ENCODE measurements at places on chromosomes 5 and 9.

- DNase-seq: no peak
- H3K4me3 ChIP-seq: peak overlapping the region; percentile 29
- H3K27ac ChIP-seq: peak overlapping the region; percentile 60
- H3K36me3 ChIP-seq: no peaks in the 10 kb centered on the region
Measured at GRCh38 chr9:87148331-87149104, 201.2 kb upstream of the GAS1 start.

DNA sequence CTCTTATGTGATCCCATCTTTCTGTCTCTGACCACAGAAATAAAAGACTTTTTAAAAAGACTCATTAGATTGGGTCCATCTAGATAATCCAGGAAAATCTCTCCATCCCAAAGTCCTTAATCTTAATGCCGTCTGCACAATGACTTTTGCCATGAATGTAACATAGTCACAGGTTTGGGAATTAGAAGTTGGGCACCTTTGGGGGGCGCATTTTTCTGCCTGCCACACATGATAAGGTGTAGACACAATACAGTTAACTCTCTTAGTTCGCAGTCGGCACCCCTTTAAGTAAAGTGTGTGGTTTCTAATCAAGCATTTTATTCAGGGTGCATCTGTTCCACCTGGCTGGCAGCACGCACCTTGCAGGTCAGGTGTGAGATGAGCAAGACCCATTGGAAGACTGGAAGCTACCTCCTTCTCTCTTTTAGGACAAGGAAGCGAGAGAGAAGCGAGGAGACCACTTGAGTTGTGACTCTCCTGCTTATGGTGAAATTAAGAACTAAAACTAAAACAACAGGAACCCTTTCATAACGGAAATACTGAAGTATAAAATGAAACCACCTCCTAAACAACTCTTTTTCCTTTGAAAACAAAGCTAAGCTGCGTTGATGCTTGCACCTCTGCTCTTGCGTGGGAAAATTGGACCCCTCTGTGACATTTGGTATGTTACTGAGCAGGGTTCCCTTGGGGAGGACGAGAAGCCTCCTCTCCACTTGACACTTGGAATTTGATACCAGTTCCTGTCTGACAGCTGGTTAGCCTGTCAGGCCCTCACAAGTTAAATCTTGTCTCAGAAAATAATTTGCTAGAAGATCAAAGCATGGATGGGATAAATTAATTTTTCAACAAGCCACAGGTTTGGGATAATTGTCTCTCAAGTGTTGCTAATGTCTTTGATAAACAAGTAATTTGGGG, 304.6 kb upstream of the DMRT1 start:
- no peak for DNase-seq
- H3K36me3 ChIP-seq: no peaks in the 10 kb centered on the region
- H3K4me3 ChIP-seq: no peak overlapping the region
- H3K27me3 ChIP-seq: no peaks in the 10 kb centered on the region

DNA sequence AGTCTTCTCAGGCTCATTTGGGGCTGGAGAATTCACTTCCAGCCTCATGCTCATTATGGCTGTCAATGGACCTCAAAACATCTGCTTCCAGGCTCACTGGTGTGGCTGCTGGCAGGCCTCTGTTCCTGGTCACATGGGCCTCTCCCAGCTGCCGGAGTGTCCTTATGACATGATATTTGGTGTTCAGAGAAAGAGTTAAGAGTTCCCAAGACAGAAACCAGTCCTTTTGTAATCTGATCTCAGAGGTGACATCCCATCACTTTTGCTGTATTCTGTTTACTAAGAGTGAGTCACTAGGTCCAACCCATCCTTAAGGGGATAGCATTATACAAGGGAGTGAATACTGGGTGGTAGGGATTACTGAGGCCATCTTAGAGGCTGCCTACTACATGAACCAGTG, 104.6 kb downstream of the CACNA1B start:
- DNase-seq: no peak
- H3K4me1 ChIP-seq: no peaks in the 10 kb centered on the region
- no peaks in the 10 kb centered on the region for H3K27me3 ChIP-seq
- H3K36me3 ChIP-seq: no peaks in the 10 kb centered on the region
- H3K27ac ChIP-seq: no peak overlapping the region

- no peaks in the 10 kb centered on the region for H3K36me3 ChIP-seq
- no peaks in the 10 kb centered on the region for H3K27me3 ChIP-seq
- DNase-seq: peak; percentile 58
- H3K4me1 ChIP-seq: peaks cover 13% of the 10 kb centered on the region
Measured at GRCh38 chr9:91915524-91916263, 34.3 kb downstream of the ROR2 start.

DNA sequence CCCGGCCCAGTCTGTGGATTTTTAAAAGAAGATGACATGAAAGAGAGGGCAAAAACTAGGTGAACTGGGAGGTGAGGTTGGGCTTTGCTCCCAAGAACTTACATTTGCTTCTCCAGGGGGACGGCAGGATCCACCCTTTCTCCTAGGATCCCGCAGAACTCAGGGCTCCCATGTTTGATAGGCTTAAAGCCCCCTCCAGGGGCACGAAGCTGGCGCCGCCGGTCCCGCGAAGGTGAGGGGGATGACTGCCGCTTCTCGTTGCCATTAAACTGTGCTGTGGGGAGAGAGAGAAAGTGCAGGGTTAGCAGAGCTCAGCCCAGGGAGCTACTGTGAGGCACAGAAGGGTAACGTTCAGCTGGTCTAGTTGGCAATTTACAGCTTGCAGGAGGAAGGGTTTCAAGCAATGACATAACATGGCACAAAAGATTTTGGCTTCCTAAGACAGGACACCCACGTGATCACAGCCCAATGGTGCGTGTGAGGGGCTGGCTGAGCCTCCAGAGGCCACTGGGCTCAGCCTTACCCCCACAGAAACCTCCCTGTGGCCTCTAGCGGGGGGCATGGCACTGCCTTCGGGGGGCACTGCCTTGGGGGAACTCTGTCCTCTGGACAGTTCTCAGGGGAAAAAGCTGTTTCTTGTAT, 52.0 kb upstream of the SLC25A51 start:
- H3K36me3 ChIP-seq: no peaks in the 10 kb centered on the region
- no peak for DNase-seq
- H3K27ac ChIP-seq: no peak overlapping the region
- H3K4me1 ChIP-seq: peaks cover 15% of the 10 kb centered on the region
- no peaks in the 10 kb centered on the region for H3K27me3 ChIP-seq
- H3K4me3 ChIP-seq: no peak overlapping the region

- no peaks in the 10 kb centered on the region for H3K4me1 ChIP-seq
- peaks cover 9% of the 10 kb centered on the region for H3K36me3 ChIP-seq
- no peak for DNase-seq
- H3K4me3 ChIP-seq: no peak overlapping the region
- no peaks in the 10 kb centered on the region for H3K27me3 ChIP-seq
- H3K27ac ChIP-seq: no peak overlapping the region
Measured at GRCh38 chr5:73008831-73009230, 53.0 kb downstream of the FCHO2 start.

DNA sequence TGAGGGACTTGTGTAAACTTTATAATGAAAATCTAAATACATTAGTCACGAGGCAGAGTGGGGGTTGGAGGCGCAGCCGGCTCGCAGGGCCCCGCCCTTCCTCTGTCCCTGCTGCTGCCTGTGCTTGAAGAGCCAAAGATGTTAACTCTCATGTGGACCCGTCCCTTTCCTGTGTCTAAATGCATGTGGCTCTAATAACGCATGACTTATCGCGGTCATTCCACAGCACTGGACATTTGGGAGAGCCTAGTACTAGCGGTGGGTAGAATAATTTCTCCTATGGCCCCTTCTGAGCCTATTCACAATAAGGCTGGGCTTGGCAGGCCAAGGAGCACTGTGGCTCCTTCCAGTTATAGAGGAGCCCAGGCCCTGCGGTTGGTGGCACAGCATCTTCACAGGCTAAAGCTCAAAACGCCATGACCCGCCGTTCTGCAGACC, 82.3 kb upstream of the SIMC1 start:
- no peaks in the 10 kb centered on the region for H3K27me3 ChIP-seq
- H3K4me1 ChIP-seq: no peaks in the 10 kb centered on the region
- H3K4me3 ChIP-seq: no peak overlapping the region
- no peak overlapping the region for H3K27ac ChIP-seq
- no peak for DNase-seq
- H3K36me3 ChIP-seq: no peaks in the 10 kb centered on the region

DNA sequence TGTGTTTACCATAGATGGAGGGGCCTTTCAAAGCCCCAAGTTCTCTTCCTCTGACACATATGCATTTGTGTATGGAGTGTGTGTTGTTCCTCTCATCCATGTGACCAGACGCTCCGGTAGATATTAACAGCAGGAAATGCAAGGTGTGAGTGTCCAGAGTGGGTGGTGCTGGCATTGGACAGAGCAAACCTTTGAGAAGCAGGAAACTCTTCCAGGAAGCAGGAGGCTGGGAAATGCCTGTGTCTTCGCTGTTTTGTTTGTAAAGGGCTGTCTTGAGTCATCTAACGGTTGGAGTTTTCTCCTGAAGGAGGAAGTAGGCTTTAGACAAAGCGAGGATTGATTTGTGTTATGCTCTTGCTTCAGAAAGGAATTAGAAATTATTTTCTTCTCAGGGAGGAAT, 370.9 kb downstream of the PLK2 start:
- no peak overlapping the region for H3K4me3 ChIP-seq
- H3K36me3 ChIP-seq: no peaks in the 10 kb centered on the region
- H3K27ac ChIP-seq: no peak overlapping the region

DNA sequence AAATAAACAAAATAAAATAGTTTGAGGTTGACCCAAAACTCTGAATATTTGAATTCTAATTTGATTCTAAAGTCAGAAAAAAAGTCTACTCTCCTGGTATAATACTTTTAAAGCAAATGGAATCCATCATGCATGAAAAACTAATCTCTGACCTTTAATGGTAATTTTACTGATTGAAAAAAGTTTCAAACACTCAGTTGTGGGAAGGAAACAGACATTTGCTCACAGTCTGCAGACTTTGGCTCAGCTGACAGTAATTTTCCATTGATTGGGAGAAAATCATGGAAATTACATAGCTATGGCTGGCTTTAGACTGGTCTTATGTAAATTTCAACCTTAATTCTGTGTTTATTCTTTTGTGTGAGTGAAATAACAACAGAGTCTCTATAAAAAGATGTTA, 574.3 kb downstream of the PDE4D start:
- no peaks in the 10 kb centered on the region for H3K36me3 ChIP-seq
- H3K4me3 ChIP-seq: no peak overlapping the region

Data from vagina (tissue), 2 donors.